H1 (cell line): ENCODE measurements at places on chromosomes 7 and 10. TPM values are rescaled to one million over a fixed set of nuclear protein-coding genes. Genes with fewer than 3 reads are reported as not detected.

GRCh38 chr10:112583236-112583939, 136.4 kb downstream of the VTI1A start:
- H3K4me1 ChIP-seq: peaks cover under 1% of the 10 kb centered on the region; the same call in 1 of the 2 replicates
- H3K27me3 ChIP-seq: no peaks in the 10 kb centered on the region
- no peaks in the 10 kb centered on the region for H3K36me3 ChIP-seq
- H3K4me3 ChIP-seq: no peak overlapping the region
- DNase-seq: no peak
- H3K27ac ChIP-seq: no peak overlapping the region

DNA sequence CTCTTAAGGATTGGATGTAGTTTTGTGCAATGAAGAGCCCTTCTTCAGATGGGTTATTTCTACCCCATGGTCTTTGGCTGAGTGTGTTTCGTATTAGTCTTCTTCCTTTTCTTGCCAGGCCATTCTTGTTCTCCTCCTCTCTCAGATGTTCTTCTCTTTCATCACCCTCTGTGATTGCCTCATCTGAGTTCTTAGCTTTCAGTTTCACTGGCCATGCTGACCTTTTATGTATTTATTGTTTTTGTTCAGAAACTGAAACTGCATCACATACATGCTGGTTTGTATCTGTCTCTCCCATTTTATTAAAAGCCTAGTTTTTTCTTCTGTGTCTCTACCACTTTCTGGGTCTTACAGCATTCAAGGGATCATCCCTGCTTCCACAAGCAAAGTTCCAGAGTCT, 21.7 kb upstream of the PCGF5 start:
- H3K4me3 ChIP-seq: no peak overlapping the region
- no peaks in the 10 kb centered on the region for H3K27me3 ChIP-seq
- H3K36me3 ChIP-seq: no peaks in the 10 kb centered on the region
- DNase-seq: no peak
- no peaks in the 10 kb centered on the region for H3K4me1 ChIP-seq
- H3K27ac ChIP-seq: no peak overlapping the region

DNA sequence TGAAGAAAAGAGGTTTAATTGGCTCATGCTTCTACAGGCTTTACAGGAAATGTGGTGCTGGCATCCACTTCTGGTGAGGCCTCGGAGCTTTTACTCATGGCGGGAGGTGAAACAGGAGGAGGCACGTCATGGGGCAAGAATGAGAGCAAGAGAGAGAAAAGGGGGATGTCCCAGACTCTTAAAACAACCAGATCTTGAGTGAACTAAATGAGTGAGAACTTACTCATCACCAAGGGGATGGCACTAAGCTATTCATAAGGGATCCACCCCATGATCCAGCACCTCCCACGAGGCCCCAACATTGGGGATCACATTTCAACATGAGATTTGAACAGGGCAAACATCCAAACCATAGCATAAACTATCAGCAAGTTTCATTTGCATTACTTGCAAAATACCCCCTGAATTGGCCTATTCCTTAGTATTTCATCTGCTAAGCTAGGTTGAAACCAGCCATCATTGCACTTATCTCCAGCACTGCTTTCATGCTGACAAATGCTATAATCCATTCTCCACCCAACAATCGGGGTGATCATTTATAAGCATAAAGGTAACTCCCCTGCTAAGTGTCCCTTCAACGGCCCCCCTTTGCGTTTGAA, 179.0 kb downstream of the NOC3L start:
- no peak overlapping the region for H3K4me3 ChIP-seq
- no peak for DNase-seq
- H3K4me1 ChIP-seq: no peaks in the 10 kb centered on the region
- no peak overlapping the region for H3K27ac ChIP-seq

DNA sequence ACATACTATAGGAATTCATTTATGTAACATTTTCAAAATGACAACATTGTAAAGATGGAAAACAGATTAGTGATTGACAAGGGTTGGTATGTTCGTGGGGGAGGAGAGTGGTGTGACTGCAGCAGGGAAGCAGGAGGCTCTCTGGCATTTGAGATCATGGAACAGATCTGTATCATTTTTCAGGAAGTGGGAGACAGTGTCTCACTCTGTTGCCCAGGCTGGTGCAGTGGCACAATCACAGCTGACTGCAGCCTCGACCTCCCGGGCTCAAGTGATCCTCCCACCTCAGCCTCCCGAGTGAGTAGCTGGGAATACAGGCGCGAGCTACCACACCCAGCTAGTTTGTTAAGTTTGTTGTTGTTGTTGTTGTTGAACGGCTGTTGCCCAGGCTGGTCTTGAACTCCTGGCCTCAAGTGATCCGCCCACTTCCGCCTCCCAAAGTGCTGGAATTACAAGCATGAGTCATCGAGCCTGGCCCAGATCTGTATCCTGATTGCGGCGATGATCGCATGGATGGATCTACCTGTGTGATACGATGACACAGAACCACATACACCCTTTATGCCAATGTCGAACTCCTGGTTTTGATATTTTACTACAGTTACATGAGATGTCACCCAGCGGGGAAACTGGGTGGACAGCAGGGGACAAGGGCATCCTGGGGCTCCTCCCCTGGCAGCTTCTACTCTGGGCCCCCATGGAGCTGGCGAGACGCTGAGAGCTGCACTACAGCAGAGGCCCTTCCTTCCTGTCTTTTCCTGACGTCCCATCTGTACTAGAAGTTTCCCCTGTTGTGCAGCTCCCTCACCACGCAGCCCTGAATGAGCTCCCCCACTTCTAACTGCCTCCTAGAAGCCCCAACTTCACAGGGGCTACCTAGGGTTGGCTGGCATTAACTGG, 12.3 kb upstream of the CYTH3 start:
- no peaks in the 10 kb centered on the region for H3K36me3 ChIP-seq
- H3K27me3 ChIP-seq: no peaks in the 10 kb centered on the region
- no peaks in the 10 kb centered on the region for H3K4me1 ChIP-seq

DNA sequence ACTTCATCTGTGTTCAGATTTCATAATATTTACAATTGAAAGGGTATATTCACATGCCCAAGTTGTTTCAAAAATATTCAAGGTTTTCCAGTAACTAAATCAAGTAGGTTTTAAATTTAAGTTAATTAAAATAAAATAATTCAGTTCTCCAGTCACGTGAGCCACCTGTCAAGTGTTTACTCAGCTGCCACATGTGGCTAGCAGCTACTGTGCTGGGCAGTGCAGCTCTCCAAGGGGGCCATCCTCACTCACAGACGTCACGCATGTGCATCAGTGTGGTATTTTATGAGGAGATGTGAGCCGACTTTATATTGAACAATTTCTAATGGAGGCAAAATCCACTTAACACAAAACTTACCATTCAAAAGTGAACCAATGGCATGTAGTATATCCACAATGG, 69.7 kb upstream of the CAMK2B start:
- DNase-seq: no peak
- no peaks in the 10 kb centered on the region for H3K4me1 ChIP-seq

DNA sequence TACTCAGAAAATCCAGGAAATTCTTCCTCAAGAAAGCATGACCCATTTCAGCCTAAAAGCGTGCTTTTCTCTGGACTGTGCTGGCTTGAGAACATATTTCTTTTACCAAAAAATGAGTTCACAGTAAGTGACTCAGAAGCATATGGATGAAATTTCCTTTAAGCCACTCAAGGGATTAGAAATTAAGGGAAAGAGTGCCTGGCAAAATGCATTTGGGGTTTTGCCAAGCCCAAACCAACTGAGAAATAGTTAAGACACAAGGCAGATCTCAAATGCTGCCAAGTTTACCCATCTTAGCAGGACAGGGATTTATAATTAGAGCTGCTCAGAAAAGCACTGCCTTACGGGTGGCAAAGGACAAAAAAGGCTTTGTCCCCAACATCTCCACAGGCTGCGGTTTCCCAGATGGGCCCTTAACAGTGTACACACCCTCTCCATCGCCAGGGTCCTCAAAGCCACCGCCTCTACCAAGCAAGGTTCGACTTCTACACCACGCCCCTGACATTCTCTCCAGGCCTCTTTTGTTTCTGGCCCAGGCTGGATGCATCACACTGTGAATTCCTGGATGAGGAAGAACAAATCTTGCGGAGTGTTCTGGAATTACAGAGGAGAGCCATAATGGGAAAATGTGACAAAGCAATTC, 30.1 kb upstream of the CDHR3 start:
- no peak overlapping the region for H3K4me3 ChIP-seq
- no peaks in the 10 kb centered on the region for H3K27me3 ChIP-seq
- no peak for DNase-seq
- H3K27ac ChIP-seq: no peak overlapping the region
- H3K4me1 ChIP-seq: peaks cover 4% of the 10 kb centered on the region; the same call in 1 of the 2 replicates
- no peaks in the 10 kb centered on the region for H3K36me3 ChIP-seq

DNA sequence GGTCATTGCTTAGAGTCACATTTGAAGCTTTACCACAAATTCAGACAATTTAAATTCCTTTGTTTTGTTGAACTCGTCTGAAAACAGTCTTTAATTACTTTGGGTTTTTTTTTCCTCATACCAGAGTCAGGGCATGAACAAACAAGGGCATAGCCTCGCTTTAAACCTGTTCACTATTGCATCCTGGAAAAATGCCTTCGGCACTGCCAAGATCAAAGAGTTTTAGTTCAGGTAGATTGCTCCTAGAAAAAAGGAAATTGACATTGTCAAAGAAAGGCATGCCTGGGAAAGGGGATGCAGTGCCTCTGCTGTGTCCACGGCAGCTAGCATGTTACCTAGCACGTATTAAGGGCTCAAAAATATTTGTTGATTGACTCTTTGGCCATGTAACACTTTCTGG, 235.1 kb downstream of the ARHGAP21 start:
- no peaks in the 10 kb centered on the region for H3K36me3 ChIP-seq
- DNase-seq: no peak
- H3K4me1 ChIP-seq: 0 out of 2 replicates have a peak, but pooled peaks cover 2% of the 10 kb centered on the region
- no peak overlapping the region for H3K27ac ChIP-seq
- H3K4me3 ChIP-seq: no peak overlapping the region

DNA sequence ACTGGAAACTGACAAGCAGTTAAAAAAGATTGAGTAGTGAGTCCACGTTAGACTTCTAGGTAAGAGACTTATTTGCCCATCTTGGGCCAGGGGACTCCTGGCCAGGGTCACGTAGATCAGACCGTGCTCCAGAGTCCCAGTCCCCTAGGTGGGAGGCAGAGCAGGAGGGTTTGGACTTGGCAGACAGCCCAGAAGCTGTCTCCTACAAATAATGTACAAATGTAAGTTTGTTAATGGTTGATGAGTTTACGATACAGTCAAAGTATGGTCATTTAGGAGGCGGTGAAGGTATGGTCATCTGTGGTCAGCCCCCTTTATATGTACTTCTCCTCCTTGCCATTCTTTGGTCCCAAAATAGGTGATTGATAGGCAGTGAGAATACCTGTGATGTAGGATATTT, 28.2 kb downstream of the INPP5F start:
- H3K27ac ChIP-seq: no peak overlapping the region
- no peaks in the 10 kb centered on the region for H3K27me3 ChIP-seq
- DNase-seq: no peak
- no peaks in the 10 kb centered on the region for H3K36me3 ChIP-seq

GRCh38 chr7:111229181-111229740, 138.3 kb downstream of the LRRN3 start:
- no peaks in the 10 kb centered on the region for H3K27me3 ChIP-seq
- no peak overlapping the region for H3K4me3 ChIP-seq
- H3K4me1 ChIP-seq: no peaks in the 10 kb centered on the region
- DNase-seq: no peak
- no peaks in the 10 kb centered on the region for H3K36me3 ChIP-seq
- no peak overlapping the region for H3K27ac ChIP-seq

DNA sequence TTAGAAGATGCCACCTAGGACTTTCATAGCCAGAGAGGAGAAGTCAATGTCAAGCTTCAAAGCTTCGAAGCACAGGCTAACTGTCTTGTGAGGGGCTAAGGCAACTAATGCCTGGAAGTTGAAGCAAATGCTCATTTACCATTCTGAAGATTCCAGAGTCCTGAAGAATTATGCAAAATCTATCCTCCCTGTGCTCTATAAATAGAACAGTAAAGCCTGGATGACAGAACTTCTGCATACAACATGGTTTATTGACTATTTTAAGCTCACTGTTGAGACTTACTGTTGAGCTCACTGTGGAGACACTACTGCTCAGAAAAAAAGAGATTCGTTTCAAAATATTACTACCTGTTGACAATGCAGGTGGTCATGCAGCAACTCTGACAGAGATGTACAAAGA, 28.6 kb downstream of the TNS3 start:
- H3K27ac ChIP-seq: no peak overlapping the region
- no peaks in the 10 kb centered on the region for H3K36me3 ChIP-seq
- no peak for DNase-seq
- H3K4me1 ChIP-seq: peaks cover 3% of the 10 kb centered on the region

DNA sequence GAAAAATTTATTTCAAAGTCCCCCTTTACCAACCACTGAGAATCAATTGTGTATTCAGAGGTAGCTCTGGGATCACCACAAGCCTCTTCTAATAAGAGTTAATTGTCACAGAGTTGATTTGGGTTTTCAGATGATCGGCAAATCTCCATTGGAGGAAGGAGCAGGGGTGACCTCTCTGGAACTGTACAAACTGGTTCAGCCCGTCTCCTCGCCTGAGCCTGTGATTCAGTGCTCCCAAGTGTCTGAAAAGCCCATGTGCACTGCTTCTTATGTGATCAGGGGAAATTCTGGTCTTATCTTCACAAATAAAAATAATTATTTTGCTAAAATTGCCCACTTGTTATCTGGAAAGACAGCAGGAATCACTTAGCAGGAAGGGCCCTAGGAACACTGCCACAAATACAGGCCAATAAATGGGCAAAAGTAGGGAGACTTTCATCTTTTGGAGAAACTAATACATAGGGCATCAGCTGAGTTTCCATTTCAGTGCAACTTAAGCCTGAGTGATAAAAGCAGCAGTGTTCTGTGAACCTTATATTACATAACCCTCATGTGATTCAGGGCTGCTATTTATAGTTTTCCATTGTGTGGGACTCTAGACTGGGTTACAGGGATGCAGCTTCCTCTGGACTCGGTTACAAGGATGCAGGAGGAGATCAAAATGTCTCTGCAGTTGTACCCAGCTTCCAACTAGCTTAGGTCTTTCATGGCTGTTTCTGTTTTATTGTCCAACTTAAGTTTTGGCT, 32.3 kb downstream of the CDK1 start:
- H3K36me3 ChIP-seq: no peaks in the 10 kb centered on the region
- no peak overlapping the region for H3K27ac ChIP-seq
- H3K4me1 ChIP-seq: no peaks in the 10 kb centered on the region
- H3K4me3 ChIP-seq: no peak overlapping the region
- no peak for DNase-seq

DNA sequence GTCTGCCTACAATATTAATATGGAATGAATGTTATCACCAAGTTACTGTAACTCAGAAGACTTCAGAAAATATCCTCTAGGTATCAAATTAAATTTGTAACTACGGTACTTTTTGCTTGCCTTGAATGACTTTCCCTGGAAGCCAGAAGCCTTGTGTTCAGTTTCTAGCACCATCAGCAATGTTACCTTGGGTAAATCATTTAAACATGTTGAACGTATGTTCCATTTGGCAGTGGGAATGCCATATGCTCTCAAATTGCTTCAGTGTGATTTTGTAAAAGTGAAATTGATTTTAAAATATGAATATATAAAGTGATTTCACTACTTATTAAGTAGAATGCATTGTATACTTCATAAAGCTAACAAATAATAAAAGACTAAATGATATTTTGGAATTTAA, 11.2 kb downstream of the RPA3 start:
- no peak overlapping the region for H3K27ac ChIP-seq
- H3K36me3 ChIP-seq: no peaks in the 10 kb centered on the region
- no peak overlapping the region for H3K4me3 ChIP-seq
- no peaks in the 10 kb centered on the region for H3K27me3 ChIP-seq
- H3K4me1 ChIP-seq: peaks cover 19% of the 10 kb centered on the region; the same call in 1 of the 2 replicates

- H3K4me1 ChIP-seq: no peaks in the 10 kb centered on the region
- no peaks in the 10 kb centered on the region for H3K36me3 ChIP-seq
- no peak overlapping the region for H3K27ac ChIP-seq
These were observed 180.2 kb upstream of the FZD8 start for GRCh38 chr10:35822316-35822715.

PTPRE gene
- 0.54 and 0.69 TPM in 2 replicates for total RNA-seq

WEE2 gene
- total RNA-seq: not detected in 2 replicates

C10orf62 gene
- total RNA-seq: not detected in 2 replicates

ALDH18A1 gene
- 122 and 128 TPM in 2 replicates for total RNA-seq
